ENCODE measurements at places on chromosomes 2 and 18.

GRCh38 chr2:27854229-27854862 is 35.8 kb downstream of the RBKS start:
- DNase-seq, result no peak

DNA sequence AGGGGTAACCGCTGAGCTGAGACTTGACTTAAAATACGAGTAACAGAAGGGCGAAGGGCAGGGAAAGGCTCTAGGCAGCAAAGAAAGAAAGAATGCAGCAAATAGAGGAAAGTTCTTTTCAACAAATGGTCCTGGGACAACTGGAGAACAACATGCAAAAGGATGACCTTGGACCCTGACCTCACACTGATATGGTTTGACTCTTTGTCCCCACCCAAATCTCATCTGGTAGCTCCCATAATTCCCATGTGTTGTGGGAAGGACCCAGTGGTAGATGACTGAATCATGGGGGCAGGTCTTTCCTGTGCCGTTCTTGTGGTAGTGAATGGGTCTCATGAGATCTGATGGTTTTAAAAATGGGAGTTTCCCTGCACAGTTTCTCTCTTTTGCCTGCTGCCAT is 33.9 kb downstream of the ST3GAL5 start:
- DNase-seq, result no peak

- DNase-seq, result no peak
Observed at GRCh38 chr2:96262306-96262705, 3.5 kb downstream of the TMEM127 start.

DNA sequence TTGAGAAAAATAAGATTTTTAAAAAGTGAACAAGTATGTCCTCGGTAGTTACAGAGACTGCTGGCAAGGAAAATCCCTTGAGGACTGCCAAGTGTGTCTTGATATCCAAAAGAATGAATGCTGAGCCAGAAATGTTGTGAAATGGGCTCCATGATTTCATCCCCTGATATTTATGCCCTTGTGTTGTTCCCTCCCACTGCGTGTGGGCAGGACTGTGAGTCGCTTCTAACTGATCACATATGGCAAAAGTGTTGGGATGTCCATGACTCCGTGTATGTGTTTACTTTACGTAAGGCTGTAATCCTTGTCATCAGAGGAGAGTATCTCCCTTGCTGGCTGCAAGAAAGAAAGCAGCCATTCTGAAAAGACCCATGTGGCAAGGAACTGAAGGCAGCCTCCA is 285.1 kb downstream of the SS18 start:
- no peak for DNase-seq

DNA sequence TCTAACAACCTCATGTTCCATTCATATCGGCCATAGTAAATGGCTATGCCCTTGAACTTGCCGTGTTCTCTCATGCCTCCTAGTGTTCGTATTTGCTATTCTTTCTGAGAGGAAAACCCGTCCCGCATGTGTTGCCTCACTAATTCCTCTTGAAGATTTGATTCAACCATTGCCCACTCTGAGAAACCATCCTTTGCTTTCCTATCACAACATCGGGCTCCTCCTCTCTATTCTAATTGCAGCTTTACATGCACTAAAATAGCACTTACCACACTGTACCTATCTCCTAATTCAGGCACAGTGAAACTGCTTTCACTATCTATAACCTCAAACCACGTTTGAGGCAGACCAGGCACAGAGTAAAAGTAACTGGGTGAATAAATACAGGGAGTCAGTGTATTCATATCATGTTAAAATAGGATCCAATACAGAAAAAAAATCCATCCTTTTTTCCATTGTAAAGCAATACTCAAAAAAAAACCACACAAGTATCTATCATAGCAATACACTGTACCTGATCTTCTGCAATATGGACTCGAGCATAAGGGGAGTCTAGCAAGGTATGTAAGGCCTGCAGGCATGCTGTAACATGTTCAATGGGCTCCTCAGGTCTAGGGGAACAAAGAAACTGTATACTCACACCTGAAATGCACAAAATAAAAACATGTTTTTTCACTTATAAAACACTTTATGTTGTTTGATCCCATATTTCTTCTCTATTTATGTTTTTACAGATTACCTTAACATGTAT is 39.0 kb upstream of the STRN start:
- peak; percentile 43 for DNase-seq

GRCh38 chr18:77374446-77374805 is 124.8 kb downstream of the GALR1 start:
- DNase-seq, result no peak

GRCh38 chr2:238466243-238466756 is 39.6 kb downstream of the ASB1 start:
- no peak for DNase-seq

DNA sequence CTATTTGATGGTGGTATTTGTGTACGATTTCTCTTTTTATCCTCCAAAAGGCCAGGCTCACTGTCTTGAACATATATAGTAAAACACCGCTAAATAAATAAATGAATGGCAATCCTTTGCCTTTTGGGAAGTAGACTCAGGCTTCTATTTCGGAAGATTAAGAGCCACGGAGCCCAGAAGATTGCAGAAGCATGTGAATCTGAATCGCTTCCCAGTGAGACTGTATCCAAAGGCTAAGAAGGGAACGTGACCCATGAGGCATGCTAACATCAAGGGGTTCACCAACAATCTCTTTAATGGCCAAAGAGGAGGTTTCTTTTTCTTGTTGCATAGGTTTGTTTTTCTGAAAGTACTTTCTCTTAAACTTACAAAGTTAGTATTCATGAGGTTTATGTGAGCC is 70.0 kb upstream of the DNMT3A start:
- DNase-seq, result no peak

DNA sequence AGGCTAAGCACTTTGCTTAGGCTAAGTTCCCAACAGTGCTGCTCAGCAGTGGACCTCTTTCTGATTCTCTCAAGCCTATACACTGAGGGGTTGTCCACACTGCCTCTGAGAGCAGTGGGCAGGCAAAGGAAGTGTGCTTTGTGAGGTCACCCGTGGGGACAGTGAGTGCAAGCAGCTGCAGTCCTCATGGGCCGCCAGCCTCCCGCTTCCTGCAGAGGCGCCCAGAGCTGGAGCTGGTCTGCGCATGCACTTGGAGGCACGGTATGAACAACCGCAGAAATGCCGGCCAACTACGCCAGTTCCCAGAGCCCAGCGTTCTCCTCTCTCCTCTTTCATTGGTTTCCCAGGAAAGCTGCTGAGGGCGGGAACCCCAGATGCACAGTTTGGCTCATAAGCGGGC is 149.5 kb upstream of the DLX2 start:
- DNase-seq, result no peak

DNA sequence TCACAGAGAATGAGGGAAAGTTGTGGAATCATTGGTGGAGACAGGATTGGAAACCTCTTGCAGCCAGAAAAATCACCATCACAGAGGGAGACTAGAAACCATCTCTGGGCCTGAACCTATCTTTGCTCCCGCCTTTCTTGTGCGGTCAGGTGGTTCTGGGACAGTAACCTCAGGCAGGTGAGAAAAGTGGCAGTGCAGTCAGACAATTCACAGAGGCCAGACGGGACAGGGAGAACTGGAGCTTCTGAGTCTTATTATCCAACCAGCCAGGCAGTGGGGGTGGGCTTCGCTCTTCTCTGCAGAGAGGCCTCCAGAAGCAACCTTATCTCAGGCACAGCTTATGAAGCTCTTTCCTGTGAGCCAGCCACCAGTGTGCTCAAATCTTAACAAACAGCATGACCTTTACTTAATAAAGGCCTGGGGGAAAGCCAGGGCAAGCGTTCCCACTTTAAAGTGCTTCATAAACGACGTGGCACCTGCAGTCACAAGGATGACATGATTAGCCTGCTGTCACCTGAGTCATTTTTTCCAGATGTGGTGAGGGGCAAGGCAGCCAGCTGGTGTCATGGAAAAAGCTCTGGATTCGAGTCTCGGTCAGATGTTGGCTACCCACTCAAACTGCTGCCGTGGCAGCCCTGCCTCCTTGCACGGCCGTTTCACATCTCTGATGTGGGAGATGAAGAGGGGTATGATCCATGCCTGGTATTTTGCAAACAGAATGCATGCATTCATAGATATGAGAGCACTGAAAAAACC is 109.7 kb downstream of the B3GNT2 start:
- peak; percentile 88 for DNase-seq

- no peak for DNase-seq
Observed at GRCh38 chr2:165185633-165186032, 18.2 kb downstream of the SCN3A start.

DNA sequence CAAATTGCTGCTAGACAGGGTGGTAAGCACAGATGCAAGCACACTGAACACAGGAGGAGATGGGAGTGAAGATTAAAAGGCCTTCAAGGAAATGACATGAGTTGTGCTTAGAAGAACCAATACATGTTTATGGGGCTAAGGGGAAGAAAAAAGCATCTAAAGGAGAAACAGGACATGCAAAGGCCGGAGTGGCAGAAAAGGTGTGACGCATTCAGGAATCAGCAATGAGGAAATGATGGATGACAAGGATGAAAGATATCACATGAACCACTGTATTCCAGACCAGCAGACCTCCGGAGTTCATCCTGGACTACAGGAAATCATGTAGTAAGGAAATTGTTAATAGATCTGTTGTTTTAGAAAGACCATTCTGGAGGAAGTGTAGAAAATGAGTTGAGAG is 42.8 kb downstream of the PPP4R1 start:
- DNase-seq, result no peak

GRCh38 chr2:1642066-1642861 is 102.1 kb downstream of the PXDN start:
- no peak for DNase-seq

DNA sequence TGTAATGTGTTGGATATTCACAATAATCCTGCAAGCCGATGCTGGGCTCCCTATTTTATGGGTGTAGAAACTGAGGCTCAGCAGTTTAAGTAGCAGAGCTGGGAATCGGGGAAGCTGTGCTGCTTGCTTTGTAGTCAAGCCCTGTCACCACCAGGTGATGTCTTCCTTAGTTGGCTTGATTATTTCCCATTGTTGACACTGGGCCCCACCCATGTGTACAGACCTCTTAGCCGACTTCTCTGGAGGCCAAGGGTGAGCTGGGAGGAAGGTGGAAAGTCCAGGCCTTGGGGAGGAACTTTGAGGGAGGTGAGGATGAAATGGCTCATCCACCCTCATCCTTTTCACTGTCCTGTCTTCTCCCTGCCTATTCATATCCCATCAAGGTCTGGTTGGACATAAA is 60.0 kb downstream of the CAPN13 start:
- DNase-seq, result no peak

- DNase-seq, result no peak
Observed at GRCh38 chr2:182496596-182496995, 69.8 kb upstream of the PDE1A start.

- DNase-seq, result no peak
Observed at GRCh38 chr2:228655331-228655730, 473.8 kb upstream of the SPHKAP start.

DNA sequence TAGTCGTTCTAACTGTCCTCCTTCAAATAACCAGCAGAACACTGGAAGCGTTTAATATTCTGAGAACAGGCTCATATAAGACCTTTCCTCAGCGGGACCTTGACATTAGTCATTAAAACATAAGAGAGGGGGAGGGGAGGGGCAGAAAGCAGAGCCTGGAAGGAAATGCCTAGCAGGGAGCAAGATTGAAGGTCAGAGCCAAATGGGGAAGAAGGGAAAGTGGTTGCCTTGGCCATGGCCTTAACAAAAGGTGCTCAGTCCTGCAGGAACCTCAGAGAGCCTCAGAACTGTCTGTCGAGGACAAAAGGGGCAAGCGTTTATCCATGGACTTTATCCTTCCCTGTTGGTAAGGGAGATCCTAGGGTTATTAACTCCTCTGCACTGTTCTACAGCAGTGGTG is 856 bp upstream of the PLA2R1 start:
- no peak for DNase-seq

DNA sequence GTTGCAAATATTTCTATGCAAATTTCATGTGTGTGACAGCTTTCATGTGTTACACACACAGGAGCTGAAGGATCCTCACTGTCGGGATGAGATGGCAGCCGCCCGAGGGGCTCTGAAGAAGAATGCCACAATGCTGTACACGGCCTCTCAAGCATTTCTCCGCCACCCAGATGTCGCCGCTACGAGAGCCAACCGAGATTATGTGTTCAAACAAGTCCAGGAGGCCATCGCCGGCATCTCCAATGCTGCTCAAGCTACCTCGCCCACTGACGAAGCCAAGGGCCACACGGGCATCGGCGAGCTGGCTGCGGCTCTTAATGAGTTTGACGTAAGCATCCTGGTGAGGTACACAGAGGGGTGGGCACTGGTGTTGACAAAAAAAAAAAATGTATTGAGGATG is 361.2 kb downstream of the CTNNA2 start:
- no peak for DNase-seq

GRCh38 chr2:230124757-230125431 is 56.2 kb upstream of the SLC16A14 start:
- DNase-seq, result no peak
